Cerebellum (tissue), 4 donors: ENCODE measurements at places on chromosomes 12 and 14. TPM values are rescaled to one million over a fixed set of nuclear protein-coding genes. Genes with fewer than 3 reads are reported as not detected.

Gene INHBC
- total RNA-seq = not detected

Gene FAIM2
- total RNA-seq = 14.1 TPM

Gene MIP
- total RNA-seq = not detected

Gene CLEC9A
- total RNA-seq = not detected

Gene ALG10
- total RNA-seq = 26.3 TPM

Gene OLR1
- 4.8 TPM for total RNA-seq

Gene GPR132
- total RNA-seq = 1.7 TPM

Gene POTEM
- total RNA-seq = not detected

Gene KRT79
- not detected for total RNA-seq

Gene TRHDE
- total RNA-seq = 31.1 TPM

Gene ZNF268
- 37.4 TPM for total RNA-seq

Gene GPR65
- total RNA-seq = 0.18 TPM

Gene ABCB9
- 19.1 TPM for total RNA-seq

Gene OSGEP
- total RNA-seq = 48.9 TPM

Gene GLRX5
- 20.3 TPM for total RNA-seq
